Stimulated activated CD4-positive, alpha-beta T cell treated with anti-CD3 and anti-CD28 coated beads, Interleukin-15, amount 100 ng/mL, for 1 hour (primary cell): ENCODE measurements at places on chromosomes 16 and 17.

GRCh38 chr16:1042049-1042744 is 30.4 kb upstream of the SSTR5 start:
- DNase-seq: no peak

DNA sequence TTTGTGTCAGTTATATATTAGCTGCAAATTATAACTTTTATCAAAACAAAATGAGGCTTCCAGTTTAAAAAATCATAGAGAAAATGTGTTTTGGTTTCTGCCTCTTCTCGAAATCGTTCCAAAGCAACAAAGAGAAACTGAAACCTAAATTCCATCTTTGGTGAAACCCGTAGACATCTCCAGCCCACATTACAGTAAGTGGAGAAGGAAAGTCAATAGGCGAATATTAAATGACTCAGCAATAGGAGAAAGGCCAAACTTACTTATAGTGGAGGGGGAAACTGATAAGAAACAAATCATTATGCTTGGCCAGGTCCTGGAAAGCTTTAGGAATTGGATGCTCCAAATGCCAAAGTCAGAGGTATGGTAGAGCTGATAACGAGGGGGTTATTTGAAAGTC is 103.0 kb upstream of the SHISA6 start:
- DNase-seq: no peak

DNA sequence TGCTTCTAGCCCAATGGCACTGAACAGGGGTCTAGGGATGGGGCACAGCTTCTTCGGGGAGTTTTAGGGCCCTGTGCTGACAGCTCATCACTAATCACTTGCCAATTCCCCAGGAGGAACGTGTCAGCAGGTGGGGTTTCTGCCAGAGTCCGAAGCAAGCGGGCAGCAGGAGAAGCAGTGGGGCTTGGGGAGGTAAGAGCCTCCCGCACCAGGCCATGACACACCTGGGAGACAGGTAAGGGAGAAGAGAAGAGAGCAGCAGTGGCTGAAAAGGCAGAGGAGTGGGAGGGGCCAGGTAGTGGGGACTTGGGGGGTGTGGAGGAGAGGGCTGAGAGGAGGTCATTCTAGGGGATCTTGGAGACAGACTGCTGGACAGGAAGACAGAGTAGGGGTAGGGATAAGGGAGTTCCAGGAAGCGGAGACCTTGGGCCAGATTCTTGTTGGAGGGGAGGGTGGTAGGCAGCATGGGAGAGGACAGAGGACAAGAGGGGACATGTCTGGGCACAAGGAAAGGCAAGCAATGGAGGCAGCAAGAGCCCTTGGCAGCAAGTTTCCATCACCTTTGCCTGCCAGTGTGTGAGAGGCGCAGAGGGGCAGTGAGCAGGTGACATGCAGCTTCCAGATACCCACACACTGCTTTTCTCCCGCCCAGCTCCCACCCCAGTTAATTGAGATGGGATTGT is 4.9 kb downstream of the PHOSPHO1 start:
- no peak for DNase-seq

DNA sequence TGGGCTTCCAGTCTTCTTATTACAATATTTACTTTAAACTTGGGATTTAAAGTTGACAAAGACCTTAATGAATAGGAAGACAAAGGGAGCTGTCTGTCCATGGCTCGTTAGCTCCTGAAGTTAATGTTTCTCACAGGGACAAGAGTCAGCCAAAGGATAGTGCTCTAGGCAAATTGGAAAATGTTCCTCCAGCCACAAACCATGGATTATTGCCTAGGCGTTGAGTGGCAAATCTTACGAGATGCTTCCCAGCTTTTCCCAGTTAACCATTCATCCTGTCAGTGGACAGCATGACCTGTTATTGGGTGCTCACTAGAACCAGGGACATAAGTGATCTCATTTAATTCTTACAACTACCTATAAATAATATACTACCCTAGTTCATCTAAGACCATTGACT is 3.6 kb downstream of the TEX2 start:
- no peak for DNase-seq

DNA sequence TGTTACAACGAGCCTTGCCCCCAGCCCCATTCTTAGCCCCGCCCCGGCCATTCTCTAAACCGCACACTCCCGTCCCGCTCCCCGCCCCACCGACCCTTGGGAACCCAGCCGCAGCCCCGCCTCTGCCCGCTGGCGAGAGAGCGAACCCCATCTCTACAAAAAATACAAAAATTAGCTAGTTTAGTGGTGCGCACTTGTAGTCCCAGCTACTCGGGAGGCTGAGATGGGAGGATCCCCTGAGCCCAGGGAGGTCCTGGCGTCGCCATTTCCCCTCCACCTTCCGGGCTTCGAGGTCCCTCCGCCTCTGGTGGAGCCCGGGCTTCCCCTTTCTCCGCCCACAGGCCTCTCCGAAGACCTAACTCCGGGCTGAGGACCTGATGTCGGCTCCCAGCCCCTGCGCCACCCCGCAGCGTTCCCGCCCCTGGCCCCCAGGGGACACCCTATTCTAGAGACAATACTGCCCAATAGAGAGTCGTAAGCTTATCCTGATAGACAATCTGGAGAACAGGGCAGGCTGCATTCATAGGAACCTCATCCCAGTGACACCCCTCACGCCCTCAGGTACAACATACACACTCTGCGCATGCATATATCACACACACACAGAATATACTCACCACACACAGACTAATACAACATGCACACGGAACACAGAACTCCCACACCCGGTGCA is 480 bp upstream of the PROCA1 start:
- peak; percentile 37 for DNase-seq

GRCh38 chr17:37124821-37125173 is 176.0 kb downstream of the AATF start:
- DNase-seq: no peak

DNA sequence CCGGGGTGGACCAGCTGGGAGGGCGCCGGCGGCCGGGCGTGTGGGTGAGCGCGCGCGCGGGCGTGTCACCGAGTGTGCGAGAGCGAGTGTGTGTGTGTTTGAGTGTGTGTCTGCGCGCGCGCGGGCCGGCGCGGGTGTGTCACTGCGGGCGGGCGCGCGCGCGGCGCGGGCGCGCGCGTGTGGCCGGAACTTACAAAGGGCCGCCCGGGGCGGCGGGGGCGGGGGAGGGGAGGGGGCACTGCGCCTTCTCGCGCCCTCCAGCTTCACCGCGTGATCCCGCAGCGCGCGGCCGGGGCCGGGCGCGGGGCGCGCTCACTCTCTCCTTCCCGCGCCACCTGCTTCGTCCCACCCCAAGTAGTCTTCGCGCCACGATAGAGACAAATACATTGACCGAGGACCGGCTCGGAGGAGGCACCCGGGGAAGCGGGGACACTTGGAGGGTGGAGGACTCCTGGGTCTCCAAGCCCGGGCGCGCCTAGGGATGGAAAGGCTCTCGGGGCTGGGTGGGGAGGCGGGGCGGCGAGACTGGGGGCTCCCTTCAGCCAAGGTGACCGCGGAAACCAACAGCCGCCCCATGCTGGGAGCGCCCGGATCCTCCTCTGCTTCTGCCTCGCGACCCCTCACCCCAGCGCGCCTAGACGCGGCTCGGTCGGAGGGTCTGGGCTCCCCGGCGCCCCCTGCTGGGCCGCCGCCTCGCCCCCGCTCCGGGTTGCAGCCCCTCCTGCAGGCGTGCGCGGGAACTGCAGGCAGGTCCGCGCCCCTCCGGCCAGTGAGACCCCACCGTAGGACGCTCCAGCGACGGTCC is at the start of gene SRCIN1:
Gene SRCIN1, minus strand, starts transcription at position 112 of the 805 bp plus-strand sequence. CDS start 247 bp downstream, outside the sequence.
- no peak for DNase-seq

DNA sequence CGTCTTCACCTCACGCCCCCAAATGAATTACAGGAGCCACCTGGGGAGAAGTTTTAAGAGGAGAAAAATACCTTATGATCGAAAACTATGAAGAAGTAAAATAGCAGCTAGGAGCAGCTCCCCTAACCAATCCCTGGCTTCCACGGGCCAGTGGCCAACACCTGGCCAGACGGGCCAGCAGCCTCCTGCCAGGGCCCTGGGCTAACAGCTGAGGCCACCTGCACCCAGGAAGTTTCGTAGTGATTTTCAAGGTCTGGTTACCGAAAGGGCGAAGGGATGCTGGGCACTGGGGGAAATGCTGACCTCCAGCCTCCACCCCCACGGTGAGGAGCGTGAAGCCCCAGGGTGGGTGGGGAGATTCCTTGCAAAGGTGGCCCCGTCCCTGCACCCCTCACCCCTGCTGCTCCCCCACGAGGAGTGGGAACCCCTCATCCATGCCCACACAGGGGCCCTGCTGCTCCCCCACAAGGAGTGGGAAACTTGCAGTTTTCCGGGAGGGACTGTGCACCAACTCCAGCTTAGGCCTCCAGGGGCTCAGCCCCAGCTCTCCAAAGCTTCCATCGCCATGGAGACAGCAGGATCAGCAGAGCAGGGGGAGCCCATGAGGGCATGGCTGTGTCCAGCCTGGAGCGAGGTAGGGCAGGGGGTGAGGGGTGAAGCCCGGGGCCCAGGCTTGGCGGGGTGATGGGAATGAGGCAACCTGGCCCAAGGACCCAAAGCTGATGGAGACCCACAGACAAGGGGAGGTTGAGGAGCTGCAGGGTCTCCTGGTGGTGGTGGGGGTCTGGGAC is 31.9 kb upstream of the ACSF3 start:
- DNase-seq: no peak

DNA sequence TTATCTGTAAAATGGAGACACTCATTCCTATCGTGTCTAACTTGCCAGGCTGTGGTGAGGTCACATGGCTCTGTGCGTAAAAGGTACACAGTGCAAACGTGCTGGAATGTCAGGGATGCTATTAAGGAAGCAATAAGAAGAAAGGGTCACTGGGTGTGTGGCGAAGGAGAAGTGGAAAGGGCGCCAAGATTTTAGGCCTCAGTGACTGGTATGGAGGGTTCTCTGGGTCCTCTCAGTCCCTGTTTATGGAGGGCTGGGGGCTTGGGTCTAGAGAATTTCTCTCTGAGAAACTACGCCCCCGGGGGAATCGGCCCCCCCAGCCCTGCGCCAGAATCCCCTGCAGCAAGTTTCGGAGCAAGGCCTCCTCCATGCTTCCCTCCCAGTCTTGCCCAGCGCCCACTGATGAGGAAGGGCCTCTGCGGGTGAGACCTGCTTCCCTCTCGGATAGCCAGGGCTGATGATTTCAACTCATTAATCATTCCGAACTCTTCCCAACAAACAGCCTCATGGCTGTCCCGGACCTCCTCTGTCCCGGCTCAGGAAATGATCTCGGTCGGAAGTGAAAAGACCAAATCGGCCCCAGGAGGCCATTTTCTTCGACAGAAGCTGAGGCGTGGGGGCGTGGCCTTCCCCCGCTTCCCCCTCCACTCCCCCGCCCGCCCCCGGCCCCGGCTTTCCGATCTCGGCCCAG is 1.2 kb upstream of the HEXIM1 start:
- no peak for DNase-seq

- DNase-seq: no peak
Measured at GRCh38 chr16:54142787-54143186, 143.8 kb downstream of the IRX3 start.

DNA sequence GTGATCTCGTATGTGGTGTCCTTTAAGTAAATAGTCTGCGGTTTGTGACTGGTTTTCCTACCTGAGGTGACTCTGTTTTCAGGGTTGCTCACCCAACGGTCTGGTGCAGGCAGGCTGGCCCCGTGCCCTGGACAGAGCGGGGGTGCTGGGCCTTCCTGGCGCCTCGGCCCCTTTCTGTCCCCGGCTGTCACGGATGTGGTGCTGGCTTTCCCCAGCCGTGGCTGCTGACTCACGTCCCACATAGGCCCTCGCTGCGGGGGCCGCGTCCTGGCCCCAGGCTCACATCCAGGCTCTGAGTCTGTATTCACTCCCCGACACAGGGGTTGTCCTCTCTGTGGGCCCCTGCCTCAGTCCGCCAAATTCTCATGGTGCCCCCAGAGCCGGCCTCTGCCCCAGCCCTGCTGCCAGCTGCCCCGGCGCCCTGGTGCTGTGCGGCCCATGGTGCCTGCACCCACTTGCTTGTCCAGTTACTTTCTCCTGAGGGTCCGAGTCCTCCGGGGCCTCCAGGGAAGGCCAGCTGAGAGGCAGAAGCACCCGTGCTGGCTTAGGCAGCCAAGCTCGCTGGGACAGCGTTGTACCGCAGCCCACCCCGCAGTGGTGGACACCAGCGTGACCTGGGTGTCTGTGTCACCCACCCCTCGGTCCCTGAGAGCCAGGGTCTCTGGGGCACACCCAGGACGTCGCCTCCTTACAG is 5.9 kb downstream of the CHMP6 start:
- DNase-seq: no peak
